Tibial artery (tissue), 4 donors: ENCODE measurements at places on chromosomes 1 and 21.
A peak's percentile ranks its signal among the peaks of the same experiment; 100 is the strongest.

- H3K36me3 ChIP-seq = peaks cover 51% of the 10 kb centered on the region
- H3K4me1 ChIP-seq = no peaks in the 10 kb centered on the region
- H3K27ac ChIP-seq = no peak overlapping the region
- H3K4me3 ChIP-seq = no peak overlapping the region
Measured at GRCh38 chr1:117897551-117897950, 31.9 kb downstream of the GDAP2 start.

DNA sequence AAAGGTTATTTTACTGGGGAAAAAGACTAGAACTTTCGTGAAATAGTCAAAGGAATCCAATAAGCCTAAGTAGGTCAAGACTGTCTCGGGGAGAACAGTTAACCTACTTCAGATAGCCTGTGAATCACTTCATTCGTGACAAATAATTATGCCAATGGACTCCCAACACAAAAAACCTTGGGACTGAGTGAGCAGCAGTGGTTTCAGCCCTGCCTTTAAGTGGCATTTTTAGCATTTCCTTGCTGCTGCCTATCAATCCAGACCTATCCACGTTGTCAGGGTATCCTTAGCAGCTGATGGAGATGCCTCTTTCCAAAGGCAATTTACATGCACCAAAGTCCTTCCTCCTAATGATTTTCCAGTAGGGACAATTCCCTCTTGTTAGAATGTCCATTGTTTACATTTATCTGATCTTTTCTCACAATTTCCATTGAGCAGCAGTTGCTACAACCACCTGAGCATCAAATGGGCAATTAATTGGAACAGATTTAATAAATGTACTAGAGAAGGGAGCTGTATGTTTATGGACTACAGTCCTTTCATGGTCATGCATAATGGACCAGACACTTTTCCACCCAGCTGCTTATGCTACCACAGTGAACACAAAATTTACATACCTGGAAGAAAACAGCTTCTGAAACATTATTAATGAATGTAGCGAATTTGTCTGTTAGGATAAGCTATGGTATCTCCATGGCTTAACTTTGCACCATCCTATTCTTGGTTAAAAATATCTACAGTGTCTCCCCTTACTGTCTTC lies 75.8 kb downstream of the TM2D1 start:
- no peak overlapping the region for H3K4me3 ChIP-seq
- DNase-seq = no peak
- H3K4me1 ChIP-seq = no peaks in the 10 kb centered on the region
- H3K36me3 ChIP-seq = no peaks in the 10 kb centered on the region
- H3K27ac ChIP-seq = no peak overlapping the region

DNA sequence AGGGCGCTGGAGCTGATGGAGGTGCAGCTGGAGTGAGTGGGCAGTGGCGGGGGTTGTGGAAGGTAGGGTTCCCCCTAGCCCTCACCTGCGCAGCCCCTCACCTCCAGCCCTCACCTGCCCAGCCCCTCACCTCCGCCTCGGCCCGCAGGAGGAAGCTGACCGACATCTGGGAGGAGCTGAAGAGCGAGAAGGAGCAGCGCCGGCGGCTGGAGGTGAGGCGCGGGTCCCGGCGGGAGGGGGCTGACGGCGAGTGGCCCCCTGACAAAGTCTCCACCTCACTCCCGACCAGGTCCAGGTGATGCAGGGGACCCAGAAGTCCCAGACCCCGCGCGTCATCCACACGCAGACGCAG lies 2.7 kb downstream of the EVA1B start:
- H3K27ac ChIP-seq = peak overlapping the region; percentile 96
- peak overlapping the region; percentile 60 for H3K4me3 ChIP-seq
- H3K4me1 ChIP-seq = peaks cover 34% of the 10 kb centered on the region
- no peak for DNase-seq
- no peaks in the 10 kb centered on the region for H3K36me3 ChIP-seq
- H3K27me3 ChIP-seq = no peaks in the 10 kb centered on the region

DNA sequence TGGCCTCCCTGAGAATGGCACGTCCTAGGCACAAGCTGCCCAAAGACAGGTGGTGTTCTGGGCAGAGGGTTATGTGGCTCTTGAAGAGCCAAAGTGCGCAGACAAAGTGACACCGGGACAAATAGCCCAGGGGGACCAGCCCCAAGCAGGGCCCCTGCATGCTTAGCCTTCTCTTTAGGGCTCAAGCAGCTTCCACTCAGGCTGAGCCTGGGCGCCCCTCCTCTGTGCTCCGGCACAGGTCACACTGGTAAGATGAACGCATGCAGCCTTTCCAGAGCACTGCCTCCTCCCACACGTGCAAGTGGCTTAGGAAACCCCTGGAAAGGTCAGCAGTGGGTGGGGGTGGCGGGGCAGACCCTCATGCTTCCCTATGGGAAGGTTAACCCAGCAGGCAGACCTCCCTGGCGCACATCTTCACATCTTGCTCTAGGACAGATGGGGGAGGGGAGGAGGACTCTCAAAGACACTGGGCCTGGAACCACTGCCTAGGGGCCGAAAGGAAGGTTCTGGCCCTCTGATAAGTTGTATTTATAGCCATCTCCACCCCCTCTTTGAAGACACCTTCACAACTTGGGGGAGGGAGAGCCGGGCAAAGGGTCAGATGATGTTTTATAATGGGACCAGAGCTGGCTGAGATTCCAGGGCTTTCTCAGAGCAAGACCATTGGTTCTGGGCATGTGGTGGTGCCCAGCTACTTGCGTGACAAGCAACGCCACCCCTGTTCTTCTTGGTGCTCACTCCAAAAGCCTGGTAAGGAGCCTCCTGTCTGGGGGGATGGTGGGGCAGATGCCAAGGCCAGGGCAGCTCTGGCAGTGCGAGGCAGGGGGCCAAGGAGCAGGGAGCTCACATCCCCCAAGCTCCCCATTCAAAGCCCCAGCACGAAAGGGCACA lies 5.5 kb downstream of the KLHL21 start:
- no peak for DNase-seq
- peak overlapping the region; percentile 98 for H3K4me3 ChIP-seq
- no peaks in the 10 kb centered on the region for H3K27me3 ChIP-seq

DNA sequence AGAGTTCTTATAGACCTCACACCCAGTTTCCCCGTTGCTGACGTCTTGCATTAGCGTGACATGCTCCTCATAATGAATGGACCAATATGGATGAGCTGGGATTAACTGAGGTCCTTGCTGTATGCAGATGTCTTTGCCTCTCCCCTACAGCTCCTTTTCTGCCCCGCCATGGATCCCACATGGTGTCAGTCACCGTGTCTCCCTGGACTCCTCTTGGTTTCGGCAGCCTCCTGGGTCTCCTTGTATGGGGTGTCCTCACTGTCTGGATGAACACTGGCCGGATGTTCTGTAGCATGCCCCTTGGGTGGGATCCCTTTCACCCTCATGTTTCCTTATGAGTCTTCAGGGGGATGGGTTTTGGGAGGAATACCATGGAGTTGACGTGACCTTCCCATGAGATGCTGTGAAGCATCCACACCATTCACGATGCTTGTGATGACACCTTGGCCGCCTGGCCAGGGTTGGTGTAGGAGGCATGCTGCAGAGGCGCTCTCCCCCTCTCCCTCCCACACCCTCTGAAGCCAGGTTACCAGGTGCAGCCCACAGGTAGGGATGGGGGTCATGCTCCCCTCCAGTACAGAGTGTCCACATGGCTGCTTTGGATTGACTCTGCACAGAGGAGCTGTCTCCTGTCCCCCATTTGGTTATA lies 4.4 kb downstream of the GJC2 start:
- DNase-seq = peak; percentile 37
- H3K27me3 ChIP-seq = peaks cover 26% of the 10 kb centered on the region
- H3K4me3 ChIP-seq = no peak overlapping the region

DNA sequence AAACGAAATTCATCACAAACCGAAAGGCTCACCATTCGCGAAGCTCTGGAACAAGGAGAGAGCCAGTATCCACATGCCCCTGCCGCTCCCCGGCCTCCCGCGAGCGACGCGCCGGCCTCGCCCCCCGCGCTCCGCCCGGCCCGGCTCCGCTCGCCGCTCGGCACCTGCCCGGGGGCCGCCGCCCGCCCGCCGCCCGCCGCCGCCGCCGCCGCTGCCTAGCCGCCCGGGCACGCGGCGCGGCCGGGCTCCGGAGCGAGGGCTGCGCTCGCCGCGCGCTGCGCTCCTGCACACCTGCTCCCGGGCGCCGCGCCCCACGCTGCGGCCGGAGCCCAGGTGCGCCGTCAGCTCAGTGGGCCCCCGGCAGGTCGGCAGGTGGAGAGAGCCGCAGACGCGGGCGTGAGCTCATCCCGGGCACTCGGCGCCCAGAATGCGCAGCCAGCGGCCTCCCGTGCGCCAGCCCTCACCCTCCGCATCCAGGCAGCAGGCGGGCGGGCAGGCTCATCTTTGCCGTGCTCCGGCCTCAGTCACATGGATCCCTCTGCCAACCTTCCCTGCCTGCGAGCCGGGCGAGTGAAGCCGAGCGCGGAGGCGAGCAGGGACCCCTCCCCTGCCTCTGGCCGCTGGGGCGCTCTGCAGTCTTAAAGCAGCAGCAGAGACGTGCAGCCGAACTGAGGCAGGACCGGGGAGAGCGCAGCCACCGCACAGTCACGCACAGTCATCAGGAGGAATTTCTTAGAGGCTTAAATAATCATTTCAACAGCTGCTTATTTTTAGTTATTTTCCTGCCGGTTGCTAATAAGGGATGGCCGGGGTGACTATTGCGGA lies at the start of gene DSCAM:
Gene DSCAM, minus strand, starts transcription at position 572 of the 825 bp plus-strand sequence. Its CDS starts 497 bp downstream, at position 75.
- DNase-seq = no peak
- H3K27me3 ChIP-seq = no peaks in the 10 kb centered on the region
- H3K36me3 ChIP-seq = no peaks in the 10 kb centered on the region
- no peak within 1 kb of the TSS for H3K27ac ChIP-seq
- H3K4me3 ChIP-seq = no peak within 1 kb of the TSS

DNA sequence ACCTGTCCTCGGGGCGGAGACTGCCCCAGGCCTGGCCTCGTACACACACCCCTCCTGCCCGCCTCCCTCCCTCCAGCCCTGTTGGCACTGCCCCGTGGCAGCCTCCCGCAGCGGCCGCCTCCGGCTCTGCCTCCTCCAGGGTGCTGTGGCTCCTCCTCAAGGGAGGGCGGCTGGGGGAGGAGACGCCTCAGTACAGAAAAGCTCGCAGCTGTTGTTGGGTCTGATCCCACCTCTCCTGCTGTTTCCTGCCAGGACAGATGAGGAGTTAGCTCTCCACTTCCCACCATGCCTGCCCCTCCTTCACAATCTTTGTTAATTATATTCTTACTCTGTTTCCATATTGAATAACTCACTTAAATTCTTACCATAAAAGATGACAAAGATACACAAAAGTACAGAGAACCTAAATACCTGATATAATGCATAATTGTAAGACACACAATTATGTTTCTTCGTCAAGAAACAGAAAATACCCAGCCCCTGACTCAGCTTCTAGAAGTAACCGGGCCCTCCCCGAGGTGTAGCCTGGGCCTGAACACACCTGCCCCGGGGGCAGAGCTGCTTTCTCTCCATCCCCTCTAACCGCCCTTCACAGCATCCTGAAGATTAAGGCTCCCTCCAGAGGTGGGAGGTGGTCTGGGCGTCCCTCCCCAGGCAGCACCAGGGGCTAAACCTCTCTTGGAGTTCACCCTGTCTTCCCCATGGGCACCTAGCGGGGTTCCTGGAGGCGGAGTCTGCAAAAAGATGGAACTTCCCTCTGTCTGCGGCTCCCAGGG lies 30.6 kb upstream of the COL6A1 start:
- peak overlapping the region; percentile 26 for H3K4me3 ChIP-seq
- H3K27ac ChIP-seq = peak overlapping the region; percentile 74
- H3K4me1 ChIP-seq = peaks cover 44% of the 10 kb centered on the region
- no peaks in the 10 kb centered on the region for H3K27me3 ChIP-seq
- peak; percentile 57 for DNase-seq
- H3K36me3 ChIP-seq = no peaks in the 10 kb centered on the region

GRCh38 chr1:114342376-114342775 lies 168.6 kb downstream of the TRIM33 start:
- no peak overlapping the region for H3K27ac ChIP-seq
- H3K4me1 ChIP-seq = no peaks in the 10 kb centered on the region
- H3K27me3 ChIP-seq = no peaks in the 10 kb centered on the region
- no peak overlapping the region for H3K4me3 ChIP-seq
- DNase-seq = no peak

DNA sequence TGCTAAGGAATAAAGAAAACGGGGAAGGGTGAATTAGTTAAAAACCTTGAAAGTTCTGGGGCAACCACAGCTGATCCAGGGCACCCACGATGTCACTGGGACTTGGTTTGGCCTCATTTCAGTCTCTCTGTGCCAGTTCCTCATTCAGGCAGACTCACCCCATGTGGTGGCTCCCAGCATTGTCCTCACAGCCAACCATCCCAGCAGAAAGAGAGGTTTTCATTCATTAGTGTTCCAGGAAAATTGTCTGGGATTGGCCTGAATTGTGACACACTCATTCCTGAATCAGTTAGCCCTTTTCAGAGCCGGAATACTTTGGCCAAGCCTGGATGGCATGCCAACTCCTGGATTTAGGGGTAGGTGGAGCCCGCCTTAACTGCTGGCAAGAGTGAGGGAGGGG lies 367.7 kb downstream of the PRDM2 start:
- no peaks in the 10 kb centered on the region for H3K36me3 ChIP-seq
- no peak for DNase-seq
- H3K4me3 ChIP-seq = no peak overlapping the region
- no peaks in the 10 kb centered on the region for H3K27me3 ChIP-seq
- H3K27ac ChIP-seq = no peak overlapping the region
- no peaks in the 10 kb centered on the region for H3K4me1 ChIP-seq

DNA sequence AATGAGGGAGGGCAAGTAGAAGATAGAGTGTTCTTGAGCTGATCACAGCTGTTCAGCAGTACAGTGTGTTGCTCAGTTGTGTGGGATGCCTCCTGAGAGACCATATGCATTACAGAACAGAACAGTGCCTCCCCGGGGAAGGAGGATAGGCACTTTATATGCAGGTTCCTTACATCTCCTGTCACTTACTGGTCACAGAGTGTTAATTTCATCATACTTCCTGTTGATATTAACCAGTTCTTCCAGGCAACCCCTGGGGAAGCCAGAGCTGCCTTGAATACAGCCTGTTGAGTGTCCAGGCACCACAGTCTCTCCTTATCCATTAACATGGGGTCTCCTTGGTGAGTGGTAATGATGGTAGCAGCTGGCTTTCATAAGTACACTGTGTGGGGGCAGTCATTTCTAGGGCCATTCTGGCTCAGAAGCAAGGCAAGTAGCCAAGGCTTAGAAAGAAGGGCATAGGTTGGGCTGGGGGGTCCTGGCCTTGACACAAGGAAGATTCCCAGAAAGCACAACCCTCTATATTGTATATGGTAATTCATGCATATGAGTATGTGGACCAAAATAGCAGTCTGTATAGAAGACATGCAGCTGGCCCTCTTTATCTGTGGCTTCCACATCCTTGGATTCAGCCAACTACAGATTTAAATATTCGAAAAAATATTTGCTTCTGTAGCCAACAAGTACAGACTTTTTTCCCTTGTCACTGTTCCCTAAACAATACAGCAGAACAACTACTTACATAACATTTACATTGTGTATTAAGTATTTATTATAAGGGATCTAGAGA lies 142.4 kb downstream of the ZP4 start:
- no peak overlapping the region for H3K4me3 ChIP-seq
- H3K4me1 ChIP-seq = no peaks in the 10 kb centered on the region

DNA sequence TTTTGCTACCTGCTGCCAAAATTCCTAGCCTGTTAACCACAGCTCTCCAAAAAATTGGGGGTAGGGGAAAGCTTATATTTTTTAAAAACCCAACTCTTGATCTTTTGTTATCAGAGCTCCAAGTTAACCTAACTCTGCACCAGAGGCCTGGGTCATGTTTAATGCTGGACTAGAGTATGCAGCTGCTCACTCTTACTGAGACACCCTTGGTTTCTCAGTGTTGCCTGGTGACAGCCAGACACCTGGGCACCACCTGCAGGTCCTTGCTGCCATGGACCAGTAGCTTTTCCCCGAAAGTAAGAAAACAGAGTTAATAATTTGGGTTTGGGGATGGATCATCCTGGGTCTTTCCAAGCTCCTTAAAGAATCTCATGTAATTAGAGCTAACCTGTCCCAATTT lies 30.1 kb downstream of the KCNJ6 start:
- H3K27me3 ChIP-seq = no peaks in the 10 kb centered on the region
- H3K27ac ChIP-seq = no peak overlapping the region
- DNase-seq = no peak
- no peaks in the 10 kb centered on the region for H3K36me3 ChIP-seq
